ENCODE measurements at places on chromosomes 5 and 9.

GRCh38 chr5:52692039-52692438 lies 95.7 kb upstream of the ITGA1 start:
- no peak for DNase-seq

DNA sequence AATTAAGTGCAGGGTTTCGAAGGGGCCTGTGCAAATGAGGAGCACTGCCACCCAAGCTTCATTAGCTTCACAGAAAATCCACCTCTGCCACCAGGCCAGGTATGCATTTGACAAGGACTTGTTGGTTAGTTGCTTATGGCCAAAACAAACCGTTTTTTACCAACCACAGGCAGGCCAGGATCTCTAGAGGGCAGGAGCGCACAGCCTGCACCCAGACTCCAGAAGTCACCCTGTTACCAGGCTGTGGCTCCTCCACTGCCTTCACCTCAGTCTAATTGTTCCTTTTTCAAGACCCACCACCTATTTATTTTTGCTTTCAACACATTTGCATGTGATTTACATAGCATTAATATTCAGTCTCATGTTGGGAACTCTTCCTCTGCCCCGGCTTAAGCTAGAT lies 78.3 kb upstream of the HSPA9 start:
- no peak for DNase-seq

DNA sequence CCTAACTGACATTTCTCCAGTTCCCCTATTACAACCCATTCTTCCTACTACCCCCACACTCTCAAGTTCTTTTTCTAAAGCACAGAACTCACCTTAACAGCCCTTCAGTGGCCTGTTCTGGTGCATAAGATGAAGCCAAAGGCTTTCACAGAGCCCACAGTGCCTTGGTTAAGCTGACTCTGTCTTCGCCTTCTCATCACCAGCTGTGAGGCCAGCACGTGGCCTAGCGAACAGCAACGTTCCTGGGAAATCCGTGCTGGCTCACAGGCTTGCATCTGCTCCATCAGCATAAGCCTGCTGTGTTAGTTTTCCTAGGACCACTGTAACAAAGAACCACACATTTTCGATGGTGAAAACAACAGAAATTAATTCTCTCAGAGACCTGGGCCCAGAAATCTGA lies 67.9 kb upstream of the LPAR1 start:
- no peak for DNase-seq

- DNase-seq = no peak
Measured at GRCh38 chr5:72784129-72784528, 32.3 kb upstream of the TNPO1 start.
